ENCODE measurements at places on chromosomes 12 and 14.

GRCh38 chr12:46667551-46667950, 158.2 kb downstream of the SLC38A4 start:
- no peak for DNase-seq

GRCh38 chr12:79067977-79068376, 203.4 kb downstream of the SYT1 start:
- no peak for DNase-seq

DNA sequence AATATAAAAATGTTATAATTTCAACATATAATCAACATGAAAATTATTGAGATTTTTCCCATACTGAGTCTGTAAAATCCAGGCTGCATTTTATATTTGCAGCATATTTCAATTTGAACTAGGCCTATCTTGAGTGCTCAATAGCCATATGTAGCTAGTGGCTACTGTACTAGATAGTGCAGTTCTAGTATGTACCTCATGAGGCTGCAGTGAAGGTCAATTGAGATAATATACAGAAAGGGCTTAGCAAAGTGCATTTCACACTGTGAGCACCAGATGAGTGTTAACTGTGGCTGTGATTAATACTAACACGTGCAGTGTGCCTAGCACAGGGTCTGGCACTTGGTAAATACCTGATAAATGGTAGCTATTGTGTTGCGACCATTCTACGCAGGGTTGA, 5.4 kb upstream of the SLC22A17 start:
- no peak for DNase-seq

- no peak for DNase-seq
These were observed 61.2 kb upstream of the CCDC91 start for GRCh38 chr12:28129031-28129430.

DNA sequence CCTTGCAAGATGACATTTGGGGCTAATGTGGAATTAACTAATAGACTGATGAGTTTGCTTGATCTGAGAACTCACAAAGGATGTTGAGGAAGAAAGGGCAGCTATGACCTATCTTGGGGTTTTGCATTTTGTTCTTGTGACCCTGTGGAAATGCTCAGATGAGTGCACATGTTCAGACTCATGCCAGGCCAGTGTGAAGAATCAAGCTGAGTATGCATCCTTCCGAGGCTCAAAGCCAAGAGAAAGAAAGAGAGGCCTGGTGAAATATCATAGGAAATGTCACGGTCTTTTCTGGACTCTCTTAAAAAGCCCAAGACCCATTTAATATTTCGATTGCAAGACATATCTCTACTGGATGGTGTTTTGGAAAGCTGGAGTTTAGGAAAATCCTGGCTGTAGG, 96.3 kb downstream of the CACNA1C start:
- DNase-seq, result no peak

DNA sequence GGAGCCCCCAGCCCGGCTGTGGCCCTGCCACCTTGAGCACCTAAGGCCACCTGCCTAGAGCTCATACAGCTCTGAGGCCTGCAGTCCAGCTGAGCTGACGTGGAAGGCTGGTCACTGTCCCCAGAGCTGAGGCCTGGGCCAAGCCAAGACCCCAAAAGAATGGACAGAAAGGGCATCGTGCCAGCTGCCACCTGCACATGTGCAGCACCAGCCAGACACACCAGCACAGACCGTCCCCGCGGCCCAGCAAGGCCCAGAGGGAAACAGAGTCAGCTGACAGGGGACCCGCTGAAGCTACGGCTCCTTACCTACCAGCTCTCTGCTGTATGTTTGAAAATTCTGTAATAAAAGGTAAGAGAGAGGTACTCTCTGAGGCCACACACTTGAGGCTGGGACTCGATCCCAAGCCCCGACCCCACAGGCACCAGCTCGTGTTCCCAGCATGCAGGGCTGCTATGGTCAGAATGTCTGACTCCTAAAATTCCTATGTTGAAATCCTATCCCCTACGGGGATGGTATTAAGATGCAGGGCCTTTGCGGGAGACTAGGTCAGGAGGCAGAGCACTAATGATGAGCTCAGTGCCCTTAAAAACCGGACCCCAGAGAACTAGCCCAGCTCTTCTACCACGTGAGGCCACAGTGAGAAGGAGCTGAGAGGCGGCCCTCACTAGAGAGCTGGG, 25.4 kb downstream of the BRF1 start:
- no peak for DNase-seq

DNA sequence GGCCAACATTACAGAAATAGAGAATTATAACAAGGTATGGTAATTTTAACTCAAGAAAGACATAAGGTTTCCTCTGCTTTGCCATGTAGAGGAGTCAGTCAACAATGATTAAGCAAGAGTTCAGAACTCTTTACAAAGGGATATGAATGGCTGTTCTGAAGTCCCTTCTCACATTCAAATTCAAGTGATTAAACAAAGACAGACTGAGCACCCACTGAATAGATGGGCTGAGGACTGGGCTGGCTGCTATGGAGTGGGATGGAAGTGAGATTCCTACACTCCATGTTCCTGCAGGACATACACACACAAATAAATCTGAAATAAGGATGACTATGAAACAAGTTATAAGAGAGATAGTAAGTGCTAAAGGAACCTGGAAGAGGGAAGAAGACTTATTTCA, 199.0 kb upstream of the GRIP1 start:
- DNase-seq, result no peak

- DNase-seq, result no peak
These were observed 6.2 kb upstream of the STXBP6 start for GRCh38 chr14:25055992-25056687.

DNA sequence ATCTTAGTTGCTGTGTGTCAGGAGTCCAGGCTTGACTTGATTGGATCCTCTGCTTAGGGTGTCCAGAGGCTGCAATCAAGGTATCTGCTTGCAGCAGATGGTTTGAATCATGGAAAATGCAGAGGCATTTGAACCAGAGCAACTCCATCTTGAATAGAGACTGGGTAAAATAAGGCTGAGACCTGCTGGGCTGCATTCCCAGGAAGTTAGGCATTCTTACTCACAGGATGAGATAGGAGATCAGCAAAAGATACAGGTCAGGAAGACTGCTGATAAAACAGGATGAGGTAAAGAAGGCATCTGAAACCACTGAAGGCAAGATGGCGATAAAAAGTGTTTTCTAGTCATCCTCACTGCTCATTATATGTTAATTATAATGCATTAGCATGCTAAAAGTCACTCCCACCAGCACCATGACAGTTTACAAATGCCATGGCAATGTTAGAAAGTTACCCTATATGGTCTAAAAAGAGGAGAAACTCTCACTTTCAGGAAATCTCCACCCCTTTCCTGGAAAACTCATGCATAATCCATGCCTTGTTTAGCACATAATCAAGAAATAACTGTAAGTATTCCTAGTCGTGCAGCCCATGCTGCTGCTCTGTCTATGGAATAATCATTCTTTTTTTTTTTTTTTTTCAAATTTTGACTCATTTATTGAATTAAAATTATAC, 218.3 kb upstream of the CPNE8 start:
- DNase-seq, result no peak

DNA sequence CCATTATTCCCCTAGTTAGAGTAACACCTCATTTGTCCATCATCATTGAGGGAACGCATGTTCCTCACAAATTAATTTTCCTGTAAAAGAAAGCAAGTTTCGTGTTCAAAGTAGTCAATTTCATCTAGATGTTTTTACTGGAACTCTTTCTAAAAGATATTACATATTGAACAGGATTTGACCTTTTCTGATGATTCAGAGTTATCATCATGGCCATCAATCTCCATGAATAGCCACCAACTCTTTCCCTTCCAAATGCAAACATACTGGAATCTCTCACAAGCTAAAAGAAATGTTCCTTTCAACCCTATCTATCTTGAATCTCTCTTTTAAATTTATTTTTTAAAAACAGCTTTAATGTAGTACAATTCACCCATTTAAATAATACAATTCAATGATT, 263.1 kb upstream of the FAR2 start:
- DNase-seq, result no peak

- peak; percentile 12 for DNase-seq
These were observed 58.6 kb downstream of the TBX3 start for GRCh38 chr12:114625294-114625851.

DNA sequence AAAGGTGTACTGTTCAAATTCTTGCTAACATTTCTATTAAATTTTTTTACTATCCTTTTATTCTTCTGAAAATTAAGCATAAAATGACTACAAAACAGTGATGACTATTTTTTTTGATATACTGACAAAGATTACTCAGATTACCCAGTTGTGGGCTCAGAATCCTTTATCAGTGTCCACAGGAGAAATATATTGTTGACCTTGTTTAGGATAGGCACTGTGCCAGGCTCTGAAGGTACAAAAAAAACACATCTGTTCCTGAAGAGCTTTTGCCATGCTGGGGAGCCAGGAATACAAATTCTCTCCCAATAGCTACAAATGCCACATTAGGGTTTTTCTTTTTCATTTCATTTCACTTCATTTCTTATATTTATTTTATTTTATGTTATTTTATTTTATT, 26.9 kb upstream of the GCH1 start:
- no peak for DNase-seq

DNA sequence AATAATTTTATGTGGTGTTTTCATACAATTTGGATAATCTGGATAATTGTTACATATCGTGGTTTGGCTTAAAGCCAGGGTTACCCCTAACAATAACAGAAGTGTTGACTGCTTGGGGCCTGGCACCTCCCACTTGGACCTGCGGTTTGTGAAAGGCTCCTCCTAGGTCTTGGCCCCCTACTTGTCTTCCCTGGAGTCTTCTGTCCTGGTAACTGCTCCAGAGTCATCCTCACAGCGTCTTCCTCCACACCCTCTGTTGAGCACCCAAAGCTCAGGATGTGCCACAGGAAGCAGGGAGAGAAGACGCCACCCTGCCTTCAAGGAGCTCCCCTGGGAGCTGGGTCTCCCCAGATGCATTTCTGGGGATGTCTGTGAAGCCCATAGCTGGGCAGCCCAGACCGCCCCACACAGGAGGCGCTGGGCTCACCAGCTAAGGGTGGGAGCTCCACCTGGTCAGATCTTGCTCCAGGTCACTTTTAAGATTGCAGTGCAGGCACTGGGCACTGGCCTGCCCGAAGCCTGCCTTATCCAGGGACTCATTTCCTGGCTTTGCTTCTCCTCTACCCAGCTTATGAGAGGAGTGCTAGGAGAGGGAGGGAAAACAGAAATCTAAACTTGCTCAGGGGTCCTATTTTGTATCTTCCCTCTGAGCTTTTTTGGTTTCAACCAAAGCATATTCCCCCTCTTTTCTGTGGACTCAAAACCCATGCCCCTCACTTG, 98.2 kb downstream of the ZFP36L1 start:
- DNase-seq, result no peak

GRCh38 chr12:109606320-109607028, 32.9 kb downstream of the MVK start:
- no peak for DNase-seq

DNA sequence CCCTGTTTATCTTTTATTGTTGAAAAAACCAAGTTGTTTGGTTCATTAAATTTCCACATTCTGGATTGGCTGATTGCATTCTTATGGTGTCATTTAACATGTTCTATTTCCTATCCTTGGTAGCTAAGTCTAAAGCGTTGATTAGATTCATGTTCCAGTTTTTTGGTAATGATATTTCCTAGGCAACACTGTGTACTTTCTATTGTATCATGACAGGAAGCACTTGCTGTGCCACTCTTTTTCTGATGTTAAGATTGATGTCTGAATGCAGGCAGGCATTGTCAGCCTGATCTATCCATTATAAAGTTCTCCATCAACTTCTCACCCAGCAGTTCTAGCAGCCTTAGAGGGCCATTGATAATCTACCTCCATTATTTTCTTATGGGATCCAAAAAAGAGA, 91.1 kb upstream of the ARID2 start:
- DNase-seq, result no peak

GRCh38 chr12:63706336-63706735, 38.0 kb upstream of the DPY19L2 start:
- no peak for DNase-seq

DNA sequence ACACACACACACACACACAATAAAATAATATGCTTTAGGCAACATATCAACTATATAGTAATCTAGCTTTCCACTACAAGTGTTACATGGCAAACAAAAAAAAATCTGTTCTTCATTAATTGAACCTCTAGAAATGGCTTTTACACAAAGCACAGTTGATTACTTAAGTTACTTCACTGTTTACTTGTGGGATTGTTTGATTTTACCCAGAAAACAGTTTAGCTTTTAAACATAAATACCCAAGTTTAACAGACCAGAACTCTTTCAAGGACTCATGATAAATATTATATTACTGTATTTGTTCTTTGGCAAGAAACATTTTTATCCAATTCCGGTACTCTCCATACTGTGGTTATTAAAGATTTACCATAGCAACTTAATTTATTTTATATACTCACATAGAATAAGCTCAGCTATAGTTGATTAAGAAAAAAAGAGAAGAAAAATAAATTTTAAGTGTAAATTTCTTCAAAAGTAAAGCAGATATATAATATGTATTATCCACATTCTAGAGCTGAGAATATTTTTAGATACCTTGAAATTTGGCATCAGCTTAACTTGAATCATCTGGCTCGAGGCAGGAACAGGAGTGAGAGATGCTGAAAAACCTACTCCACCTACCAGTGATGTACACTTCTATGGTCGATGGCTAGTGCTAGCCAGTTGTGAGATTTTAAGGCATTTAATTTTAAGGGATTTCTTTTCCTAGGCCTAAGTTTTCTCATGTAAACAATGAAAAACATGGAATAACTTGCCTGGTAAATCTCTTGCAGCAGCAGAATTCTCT, 126.0 kb downstream of the BTG1 start:
- DNase-seq, result no peak

DNA sequence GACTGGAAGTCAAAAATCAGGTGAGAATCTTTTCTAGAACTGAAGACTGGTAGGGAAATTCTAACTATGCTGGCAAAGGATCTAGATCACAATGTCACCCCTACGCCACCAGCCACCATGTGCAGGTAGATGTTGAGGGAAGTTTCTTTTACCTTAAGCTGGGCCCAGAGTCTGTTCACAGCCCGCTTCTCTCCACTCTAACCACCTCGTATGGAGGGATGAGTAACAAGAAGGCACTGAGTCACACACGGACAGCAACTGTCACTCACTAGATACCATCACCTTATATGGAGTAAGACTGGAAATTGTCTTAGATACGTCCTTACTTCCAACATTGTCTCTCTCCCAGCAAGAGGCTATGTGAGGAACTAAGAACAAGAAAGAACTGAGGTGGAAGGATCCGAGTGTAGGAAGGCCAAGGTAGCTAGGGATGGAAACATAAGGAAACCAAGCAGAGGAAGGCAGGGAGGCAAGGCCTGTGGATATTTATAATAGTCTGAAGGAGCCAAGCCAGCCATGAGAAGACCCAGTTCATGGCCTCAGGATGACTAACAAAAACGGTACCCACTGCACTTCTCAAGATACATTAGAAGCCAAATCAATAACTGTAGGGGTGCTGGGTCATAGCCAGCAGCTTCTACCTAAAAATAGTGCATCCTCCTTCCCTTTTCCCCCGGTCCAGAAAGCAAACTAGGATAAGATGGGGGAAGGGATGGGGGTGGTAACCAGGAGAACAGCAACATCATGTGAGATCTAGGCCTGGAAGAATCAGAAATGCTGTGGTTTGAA, 15.5 kb downstream of the REM2 start:
- no peak for DNase-seq

DNA sequence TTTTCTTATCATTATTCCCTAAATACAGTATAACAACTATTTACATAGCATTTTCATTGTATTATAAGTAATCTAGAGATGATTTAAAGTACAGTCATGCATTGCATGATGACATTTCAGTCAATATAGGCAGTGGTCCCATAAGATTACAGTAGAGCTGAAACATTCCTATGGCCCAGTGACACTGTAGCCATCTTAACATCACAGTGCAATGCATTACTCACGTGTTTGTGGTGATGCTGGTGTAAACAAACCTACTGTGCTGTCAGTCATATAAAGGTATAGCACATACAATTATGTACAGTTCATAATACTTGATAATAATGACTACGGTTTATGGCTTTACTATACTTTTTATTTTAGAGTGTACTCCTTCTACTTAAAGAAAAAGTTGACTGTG, 13.3 kb downstream of the LLPH start:
- no peak for DNase-seq
